ENCODE measurements at places on chromosomes 16 and 17. TPM values are rescaled to one million over a fixed set of nuclear protein-coding genes. Genes with fewer than 3 reads are reported as not detected.

DNA sequence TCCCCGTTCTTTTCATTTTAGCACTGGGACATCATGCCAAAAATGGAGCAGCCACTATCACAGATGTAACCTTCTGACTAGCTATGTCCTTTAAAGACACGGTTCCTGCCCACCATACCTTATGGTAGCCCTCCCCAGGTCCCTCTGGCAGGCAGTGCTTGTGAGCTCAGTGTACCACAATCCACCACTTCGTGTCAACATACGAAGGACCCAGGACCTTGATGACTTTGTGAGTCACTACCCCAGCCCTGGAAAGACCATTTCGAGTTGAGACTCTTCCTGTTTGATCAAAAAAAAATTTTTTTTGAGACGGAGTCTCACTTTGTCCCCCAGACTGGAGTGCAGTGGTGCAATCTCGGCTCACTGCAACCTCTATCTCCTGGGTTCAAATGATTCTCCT, 21.0 kb upstream of the FLCN start:
- DNase-seq, result no peak

DNA sequence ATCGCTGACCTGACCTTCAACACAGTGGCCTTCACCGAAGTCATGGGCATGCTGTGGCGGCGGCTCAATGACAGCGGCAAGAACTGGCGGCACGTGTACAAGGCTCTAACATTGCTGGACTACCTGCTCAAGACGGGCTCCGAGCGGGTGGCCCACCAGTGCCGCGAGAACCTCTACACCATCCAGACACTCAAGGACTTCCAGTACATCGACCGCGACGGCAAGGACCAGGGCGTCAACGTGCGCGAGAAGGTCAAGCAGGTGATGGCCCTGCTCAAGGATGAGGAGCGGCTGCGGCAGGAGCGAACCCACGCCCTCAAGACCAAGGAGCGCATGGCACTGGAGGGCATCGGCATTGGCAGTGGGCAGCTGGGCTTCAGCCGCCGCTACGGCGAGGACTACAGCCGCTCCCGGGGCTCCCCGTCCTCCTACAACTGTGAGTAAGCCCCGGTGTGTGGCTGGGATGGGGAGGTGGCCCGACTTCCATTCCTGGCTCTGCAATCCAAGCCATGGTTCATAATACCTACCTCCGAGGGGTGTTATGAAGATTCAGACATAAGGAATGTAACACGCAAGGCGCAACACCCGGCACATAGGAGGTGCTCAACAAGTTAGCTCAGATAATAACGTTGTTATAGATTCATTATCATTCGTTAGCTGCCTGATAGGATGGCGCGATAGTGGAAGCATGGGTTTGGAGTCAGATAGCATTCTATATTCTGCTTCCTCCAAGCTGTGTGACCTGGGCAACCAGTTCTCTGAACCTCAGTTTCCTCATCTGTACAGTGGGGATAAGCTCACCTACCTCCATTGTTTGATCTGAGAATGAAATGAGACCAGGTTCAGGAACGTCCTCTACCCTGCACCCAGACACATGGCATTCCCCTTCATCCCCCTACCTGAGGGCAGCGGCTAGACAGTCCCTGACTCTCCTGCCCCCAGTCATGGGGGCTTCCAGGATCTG, 4.4 kb downstream of the EPN3 start:
- DNase-seq, result no peak

DNA sequence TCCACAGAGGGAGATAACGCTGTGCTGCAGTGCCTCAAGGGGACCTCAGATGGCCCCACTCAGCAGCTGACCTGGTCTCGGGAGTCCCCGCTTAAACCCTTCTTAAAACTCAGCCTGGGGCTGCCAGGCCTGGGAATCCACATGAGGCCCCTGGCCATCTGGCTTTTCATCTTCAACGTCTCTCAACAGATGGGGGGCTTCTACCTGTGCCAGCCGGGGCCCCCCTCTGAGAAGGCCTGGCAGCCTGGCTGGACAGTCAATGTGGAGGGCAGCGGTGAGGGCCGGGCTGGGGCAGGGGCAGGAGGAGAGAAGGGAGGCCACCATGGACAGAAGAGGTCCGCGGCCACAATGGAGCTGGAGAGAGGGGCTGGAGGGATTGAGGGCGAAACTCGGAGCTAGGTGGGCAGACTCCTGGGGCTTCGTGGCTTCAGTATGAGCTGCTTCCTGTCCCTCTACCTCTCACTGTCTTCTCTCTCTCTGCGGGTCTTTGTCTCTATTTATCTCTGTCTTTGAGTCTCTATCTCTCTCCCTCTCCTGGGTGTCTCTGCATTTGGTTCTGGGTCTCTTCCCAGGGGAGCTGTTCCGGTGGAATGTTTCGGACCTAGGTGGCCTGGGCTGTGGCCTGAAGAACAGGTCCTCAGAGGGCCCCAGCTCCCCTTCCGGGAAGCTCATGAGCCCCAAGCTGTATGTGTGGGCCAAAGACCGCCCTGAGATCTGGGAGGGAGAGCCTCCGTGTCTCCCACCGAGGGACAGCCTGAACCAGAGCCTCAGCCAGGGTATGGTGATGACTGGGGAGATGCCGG, 769 bp downstream of the CD19 start:
- DNase-seq, result no peak

DNA sequence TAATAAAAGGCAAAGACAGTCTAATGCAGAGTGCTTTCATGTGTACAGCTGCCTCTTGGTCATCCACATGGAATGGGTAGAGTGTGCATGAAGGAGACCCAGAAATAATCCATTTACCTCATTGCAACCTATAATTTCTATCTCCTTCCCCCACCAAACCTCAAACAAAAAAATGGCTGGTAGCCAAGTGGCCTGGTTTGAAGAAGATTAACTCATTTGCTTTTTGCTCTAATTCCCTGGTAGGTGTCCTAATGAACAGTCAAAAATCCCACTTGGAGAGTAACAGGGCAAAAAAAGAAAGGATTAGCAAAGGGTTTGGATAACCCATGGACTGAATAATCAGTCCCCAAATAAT, 13.0 kb upstream of the LYRM9 start:
- DNase-seq, result no peak

GRCh38 chr16:29686740-29687332, 7.9 kb downstream of the QPRT start:
- no peak for DNase-seq

DNA sequence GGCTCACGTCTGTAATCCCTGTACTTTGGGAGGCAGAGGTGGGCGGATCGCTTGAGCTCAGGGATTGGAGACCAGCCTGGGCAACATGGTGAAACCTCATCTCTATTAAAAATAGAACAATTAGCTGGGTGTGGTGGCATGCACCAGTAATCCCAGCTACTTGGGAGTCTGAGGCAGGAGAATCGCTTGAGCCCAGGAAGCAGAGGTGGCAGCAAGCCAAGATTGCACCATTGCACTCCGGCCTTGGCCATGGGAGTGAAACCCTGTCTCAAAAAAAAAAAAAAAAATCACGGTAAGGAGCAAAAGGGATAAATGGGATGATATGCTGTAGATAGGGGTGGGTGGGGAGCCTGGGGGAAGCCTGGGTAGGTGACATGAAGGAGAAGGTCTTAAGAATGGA, 20.4 kb upstream of the TMEM98 start:
- no peak for DNase-seq

- DNase-seq, result no peak
Observed at GRCh38 chr17:6588165-6588564, 31.8 kb upstream of the PITPNM3 start.

CHD9NB gene
- total RNA-seq, result 4.8 TPM

DNA sequence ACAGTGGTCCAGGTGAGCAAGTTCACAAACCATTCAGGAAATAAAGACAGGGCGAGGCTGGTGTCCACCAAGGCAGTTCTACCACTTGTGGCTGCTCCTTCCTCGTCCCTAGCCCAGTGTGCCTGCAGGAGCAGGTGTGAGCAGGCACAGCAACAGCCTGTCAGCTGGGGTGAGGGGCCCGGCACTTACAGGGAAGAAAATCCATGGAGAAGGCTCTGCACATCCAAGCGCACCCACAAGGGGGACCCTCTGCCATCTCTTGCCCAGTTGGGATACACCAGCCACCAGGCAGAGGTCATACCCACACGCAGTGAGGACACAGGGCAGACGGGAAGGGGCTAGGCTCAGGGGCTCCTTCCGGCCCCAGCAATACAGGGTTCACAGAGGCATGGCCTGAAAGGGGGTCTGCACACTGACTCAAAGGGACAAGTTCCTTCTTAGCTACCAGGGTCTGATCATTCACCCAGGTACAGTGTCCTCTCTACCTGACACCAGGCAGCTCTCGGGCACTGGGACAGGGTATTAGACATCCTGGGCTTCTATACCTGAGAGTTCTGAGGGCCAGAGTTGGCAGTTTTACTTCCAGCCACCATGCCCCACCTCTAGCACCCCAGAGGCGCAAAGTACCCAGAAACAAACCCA, 27.0 kb downstream of the CDIP1 start:
- DNase-seq, result peak; percentile 58

GRCh38 chr16:11986521-11987057, 10.1 kb downstream of the SNX29 start:
- DNase-seq, result no peak

- no peak for DNase-seq
Observed at GRCh38 chr17:660453-660852, 54.2 kb downstream of the VPS53 start.

HID1 gene
- 186 TPM for total RNA-seq

All from mucosa of gallbladder (tissue), 1 donor.